ENCODE measurements at places on chromosomes 16 and 17.

- no peak for DNase-seq
These were observed 3.6 kb upstream of the CCL1 start for GRCh38 chr17:34366529-34367107.

- DNase-seq: no peak
These were observed 24.3 kb downstream of the TAC4 start for GRCh38 chr17:49823614-49824013.

DNA sequence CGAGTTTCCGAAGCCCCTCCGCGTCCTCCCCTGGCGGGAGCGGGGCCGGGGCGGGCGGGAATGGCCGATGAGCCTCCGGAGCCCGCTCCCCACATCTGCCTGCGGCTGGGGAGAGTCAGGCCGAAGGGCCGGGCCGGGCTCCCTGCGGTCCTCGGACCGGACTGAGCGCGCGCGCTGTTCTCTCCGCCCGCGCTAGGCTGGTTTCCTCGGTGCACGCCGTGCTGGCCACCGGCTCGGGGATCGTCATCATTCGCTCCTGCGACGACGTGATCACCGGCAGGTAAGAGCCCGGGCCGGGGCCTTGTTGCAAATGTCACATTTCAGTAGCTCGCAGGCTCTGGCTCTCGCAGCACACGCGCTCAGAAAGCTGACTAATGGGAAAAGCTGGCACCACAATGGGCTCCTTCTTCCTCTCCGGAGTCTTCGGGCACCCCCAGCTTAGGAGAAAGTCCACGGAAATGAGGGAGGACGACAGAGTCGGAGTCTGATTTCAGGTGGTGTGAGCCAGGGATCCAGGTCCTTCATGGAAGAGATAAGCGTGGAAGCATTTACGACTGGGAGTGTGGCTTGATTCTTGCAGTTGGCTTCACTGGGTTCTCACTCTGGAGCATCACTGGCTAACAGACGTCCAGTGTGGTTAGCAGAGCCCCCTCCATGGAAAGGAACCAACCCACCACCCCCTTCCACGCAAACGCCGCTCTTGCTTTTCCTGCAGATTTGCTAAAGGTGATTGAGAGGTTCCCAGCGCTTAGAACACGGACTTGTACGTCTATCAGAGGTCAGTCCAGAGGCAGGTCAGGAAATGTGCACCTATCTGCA, 715 bp downstream of the TLCD3A start:
- DNase-seq: peak; percentile 39

DNA sequence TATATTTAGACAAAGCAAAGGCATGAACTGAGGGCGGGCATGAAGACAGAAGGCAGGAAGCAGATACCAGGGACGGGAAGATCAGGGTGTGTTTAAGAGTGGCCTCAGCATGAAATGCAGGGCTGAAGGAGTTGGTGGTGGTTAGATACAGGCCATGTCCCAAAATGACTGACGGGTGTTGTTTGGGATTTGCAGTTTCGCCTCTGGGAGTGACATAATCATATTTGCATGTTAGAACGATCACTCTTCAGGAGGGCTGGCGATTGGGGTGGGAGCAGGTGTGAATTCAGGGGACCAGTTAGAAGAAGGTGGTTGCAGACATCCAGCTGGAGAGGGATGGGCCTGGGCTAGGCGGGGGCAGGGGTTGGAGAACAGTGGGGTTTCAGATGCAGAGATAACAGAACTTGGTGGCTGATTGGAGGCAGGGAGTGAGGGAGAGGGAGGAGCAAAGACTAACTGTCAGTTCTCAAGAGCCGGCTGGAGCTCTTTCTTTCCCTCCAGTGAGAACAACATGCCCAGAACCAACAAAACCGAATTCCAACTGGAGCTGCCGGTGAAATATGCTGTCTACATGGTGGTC, 27.2 kb upstream of the ITGAX start:
- no peak for DNase-seq

GRCh38 chr17:82754297-82755208, 2.7 kb downstream of the TBCD start:
- DNase-seq: no peak

- no peak for DNase-seq
These were observed 34.5 kb downstream of the MAP1LC3B start for GRCh38 chr16:87426423-87427215.

DNA sequence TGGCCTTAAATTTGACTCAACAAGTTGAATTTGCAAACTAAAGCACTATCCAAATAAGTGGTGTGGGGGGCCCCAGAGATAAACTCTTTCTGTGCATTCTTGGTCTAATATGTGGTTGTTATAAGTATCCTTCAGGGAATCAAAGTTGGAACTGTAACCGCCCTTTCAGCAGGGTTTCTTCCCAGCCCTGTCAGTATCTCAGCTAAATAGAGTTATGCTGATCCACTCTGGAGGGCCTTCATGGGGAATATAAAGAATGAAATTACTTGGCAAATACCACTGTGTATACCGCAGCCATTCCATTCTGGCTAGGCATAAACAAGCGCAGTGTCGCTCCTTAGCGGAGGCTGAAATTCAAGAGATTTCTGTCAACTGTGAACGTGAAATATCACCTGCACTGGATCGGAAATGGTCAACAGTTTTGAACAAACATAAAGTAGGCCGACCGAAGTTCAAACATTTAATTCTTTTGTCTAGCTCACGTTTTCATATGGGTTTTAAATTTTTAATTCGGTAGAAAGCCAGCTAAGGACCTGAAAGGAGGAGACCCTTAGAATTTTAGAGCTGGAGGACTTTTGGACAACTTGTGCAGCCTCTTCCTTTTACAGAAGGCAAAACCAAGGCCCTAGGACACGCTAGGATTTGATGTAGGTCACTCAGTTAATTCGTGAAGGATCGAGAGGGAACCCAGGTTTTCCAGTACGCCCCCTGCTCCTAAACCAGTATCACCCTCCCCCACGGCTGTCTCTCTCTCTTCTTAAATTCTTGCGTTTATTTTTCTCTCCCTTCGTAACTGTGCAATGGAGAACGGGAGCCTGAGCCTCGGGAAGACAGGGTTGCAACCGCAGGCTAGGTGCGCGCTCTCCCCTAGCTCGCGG, 74.7 kb downstream of the CHD9 start:
- DNase-seq: no peak

- no peak for DNase-seq
These were observed 47.2 kb downstream of the PITPNM3 start for GRCh38 chr17:6509031-6509771.

GRCh38 chr16:66662445-66663194, 33.9 kb downstream of the CMTM4 start:
- peak; percentile 36 for DNase-seq

DNA sequence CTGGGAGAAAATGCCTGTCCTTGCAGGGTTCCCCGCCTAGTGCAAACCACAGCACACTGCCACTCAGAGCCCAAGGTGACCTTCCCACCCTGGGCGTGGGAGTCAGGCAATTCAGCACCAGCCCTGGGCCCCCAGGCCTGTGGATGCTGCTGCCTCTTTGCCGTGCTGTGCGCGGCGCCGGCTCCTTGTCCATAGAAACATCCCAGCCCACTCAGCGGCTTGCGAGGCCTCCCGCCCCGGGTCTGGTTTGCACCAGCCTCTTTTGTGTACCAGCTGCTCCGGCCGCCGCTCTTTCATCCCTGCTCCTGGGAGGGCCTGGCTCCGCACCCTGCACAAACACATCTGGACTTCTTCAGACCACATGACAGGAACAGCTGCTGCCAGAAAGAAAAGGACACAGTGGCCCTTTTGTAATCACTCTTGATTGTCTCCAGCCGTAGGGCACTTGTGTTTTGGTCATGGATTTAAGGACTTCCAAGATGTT, 75.4 kb upstream of the SDK2 start:
- peak; percentile 67 for DNase-seq

DNA sequence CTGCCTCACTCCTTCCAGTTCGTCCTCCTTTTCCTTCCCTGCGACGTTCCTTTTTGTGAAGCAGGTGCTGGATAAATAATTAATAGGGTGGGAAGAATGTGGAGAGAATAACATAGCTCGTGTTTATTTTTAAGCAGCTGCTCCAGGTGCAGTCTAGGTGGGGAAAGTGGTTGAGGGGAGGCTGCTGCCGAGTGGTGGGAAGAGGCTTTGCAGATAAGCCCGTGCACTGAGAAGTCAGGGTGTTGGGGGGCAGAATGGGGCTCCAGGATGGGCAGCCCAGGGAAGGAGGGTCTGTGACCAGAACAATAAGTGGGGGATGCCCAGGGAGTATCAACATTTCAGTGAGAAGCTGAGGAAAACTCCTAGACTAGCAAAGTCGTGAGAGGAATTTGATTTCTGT, 300.5 kb downstream of the CPPED1 start:
- DNase-seq: no peak

DNA sequence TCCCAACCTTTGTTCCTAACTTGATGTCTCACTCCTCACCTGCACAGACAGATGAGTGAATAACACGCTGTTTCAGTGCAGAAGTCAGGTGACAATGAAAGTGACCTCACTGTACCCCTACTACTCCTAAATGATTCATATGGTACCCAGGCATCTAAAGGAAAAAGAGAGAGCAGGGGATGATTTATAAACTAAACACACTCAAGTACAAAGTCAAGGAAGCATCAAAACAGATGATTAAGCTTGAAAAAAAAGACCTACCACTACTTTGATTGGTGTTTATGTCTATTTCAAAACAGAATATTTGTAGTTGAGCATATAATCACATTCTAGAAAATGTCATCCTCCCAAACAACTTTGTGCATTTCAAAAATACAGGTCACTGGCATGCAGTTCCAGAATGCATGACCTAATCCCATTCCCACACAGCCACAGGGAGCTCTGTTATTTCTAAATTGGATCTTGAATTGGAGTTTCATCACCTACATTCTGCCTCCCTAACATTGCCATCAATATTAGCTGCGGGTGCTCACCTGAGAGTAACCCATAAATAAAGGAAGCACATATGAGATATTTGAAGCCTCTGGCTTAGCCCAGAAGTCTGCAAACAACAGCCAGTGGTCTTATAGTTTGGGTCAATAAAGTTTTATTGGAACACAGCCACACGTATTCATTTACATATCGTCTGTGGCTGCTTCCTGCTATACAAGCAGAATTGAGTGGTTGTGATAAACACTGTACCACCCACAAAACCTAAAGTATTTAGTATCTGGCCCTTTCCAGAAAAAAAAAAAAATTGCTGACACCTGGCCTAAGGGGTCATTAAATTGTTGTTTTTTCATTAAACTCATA, 14.0 kb downstream of the HS3ST3A1 start:
- DNase-seq: no peak

DNA sequence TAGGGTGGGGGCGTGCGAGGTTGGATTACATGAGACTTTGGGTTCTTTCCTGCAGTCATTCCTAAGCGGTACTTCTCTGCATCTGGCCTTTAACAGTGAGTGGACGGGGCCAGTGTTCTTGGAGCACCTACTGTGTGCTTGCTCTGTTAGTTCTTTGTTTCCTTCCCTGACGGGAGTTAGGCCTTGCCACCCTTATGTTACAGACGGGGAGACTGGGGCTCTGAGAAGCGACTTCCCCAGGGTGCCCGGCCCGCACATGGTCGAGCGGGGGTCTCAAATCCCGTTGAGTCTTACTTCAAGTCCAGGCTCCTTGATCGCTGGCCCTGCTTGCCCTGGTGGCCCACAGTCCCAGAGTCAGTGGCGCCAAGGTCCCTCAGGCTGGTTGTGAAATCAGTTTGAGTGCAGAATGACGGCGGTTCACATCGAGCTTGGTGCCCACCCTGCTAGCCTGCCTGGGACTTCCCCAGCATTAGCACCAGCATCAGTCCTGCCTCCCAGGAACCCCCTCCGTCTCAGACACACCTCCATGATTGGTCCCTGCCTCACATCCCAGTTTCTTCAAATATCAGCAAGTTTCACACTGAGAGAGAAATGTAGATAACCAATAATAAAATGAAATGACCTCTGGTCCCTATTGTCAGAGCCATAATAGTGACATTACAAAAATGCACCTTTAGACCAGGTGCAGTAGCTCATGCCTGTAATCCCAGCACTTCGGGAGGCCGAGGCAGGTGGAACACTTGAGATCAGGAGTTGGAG, 128.0 kb downstream of the CMIP start:
- DNase-seq: no peak

DNA sequence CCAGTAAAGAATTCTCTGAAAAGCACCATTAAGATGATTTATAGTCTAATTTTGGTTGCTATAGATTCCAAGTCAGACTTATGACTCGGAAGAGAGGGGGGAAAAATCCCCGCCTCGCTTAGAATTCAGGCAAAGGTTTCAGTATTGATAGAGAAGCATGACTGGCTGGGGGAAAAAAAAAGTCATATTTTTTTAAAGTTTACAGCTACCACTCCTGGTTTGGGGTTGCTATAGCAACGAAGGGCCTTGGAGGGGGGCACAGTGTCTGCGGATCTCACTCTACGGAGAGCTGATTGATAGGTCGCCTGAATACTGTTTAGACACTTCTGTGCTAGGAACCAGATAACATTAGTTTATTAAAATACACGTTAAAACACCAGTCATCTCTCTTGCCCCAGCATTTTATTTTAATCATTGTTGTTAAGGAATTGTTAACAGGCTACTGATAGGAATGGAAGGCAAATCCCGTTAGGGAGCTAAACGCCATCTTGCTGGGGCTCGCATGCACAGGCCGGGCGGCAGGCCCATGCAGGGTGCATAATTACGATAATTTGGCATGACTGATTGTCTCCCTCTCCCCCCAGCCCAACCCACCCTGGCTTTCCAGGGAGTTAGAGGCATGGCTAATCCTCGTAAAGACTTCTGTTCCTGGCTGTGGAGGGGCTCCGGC, 380.0 kb upstream of the XYLT1 start:
- DNase-seq: no peak

DNA sequence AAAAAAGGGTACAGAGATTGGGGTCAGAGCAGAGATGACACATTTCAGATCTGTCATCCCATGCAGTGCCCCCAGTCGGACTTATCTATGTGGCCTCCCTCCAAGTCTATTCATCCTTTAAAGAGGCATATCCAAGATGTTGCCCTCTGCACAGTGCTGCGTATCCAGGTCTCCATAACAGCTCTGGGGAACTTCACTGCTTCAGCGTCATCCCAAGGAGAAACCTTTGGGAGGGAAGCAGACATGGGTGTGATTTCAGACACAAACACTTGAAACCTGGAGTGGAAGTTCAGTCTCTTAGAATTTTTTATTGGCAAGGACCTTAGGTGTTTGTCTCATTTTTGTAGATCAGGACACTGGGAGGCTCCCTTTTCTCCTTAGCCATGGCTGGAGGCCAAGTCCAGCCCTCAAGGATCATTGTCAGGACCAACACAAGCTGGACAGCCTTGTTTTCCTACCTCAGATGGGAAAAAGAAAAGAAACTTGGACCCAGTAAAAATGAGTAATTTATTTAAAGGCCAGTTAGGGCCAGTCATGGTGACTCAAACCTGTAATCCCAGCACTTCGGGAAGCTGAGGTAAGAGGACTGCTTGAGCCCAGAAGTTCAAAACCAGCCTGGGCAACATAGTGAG, 23.9 kb upstream of the NLK start:
- DNase-seq: no peak

GRCh38 chr16:81180578-81180977, 57.9 kb upstream of the BCO1 start:
- DNase-seq: no peak

- no peak for DNase-seq
These were observed 142.3 kb downstream of the IRF8 start for GRCh38 chr16:86041215-86041614.

DNA sequence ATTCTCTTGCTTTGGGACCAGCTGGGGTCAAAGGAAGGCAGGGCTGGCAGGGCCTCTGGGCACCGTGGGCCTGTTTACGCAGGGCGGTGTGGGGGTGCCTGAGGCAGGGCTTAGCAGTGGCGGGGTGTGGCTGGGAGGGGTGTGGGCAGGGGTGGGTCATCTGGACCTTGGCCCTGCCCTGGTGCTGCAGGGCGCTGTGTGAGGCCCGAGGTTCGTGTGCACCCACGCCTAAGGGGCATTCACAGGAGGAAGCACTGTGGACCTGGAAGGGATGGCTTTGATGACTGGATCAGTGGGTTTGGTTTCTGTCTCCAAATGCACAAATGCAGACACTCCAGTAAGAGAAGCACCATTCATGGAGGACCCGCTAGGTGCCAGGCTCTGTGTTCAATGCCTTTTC, 37.3 kb downstream of the BCO1 start:
- no peak for DNase-seq
